ENCODE measurements at places on chromosomes 7 and 10. TPM values are rescaled to one million over a fixed set of nuclear protein-coding genes. Genes with fewer than 3 reads are reported as not detected.

The ODAD2 gene
- polyA plus RNA-seq, result 0.84 TPM

The TMEM213 gene
- polyA plus RNA-seq, result 0.13 TPM

The ERVW-1 gene
- polyA plus RNA-seq, result 1.8 TPM

The PNLIPRP1 gene
- not detected for polyA plus RNA-seq

The GIMAP7 gene
- 9.0 TPM for polyA plus RNA-seq

The CCDC7 gene
- polyA plus RNA-seq, result 4.4 TPM

The LIPM gene
- polyA plus RNA-seq, result not detected

The NOS3 gene
- polyA plus RNA-seq, result 9.2 TPM

The CCDC3 gene
- 22.1 TPM for polyA plus RNA-seq

The TRUB1 gene
- 20.0 TPM for polyA plus RNA-seq

- DNase-seq, result no peak
These were observed 81.9 kb downstream of the CCDC3 start for GRCh38 chr10:12919574-12919973.

DNA sequence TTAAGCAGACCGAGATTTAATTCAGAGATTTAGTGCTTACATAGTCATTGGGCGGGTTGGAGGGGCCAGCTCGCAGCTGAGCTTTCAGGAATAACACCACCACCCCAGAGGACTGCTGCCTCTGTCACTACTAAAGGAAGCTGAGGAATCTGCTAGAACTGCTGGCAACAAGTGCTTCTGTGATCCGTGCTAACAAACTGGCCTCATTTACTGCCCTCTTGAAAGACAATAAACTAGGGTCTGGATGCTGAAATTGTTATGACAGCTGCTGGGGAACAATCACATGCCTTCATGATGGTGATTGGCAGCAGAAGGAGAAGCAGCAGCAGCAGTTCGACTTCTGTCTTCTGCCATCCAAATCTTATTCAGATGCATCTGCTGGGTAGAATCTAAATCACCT, 285.5 kb upstream of the TAC1 start:
- no peak for DNase-seq

DNA sequence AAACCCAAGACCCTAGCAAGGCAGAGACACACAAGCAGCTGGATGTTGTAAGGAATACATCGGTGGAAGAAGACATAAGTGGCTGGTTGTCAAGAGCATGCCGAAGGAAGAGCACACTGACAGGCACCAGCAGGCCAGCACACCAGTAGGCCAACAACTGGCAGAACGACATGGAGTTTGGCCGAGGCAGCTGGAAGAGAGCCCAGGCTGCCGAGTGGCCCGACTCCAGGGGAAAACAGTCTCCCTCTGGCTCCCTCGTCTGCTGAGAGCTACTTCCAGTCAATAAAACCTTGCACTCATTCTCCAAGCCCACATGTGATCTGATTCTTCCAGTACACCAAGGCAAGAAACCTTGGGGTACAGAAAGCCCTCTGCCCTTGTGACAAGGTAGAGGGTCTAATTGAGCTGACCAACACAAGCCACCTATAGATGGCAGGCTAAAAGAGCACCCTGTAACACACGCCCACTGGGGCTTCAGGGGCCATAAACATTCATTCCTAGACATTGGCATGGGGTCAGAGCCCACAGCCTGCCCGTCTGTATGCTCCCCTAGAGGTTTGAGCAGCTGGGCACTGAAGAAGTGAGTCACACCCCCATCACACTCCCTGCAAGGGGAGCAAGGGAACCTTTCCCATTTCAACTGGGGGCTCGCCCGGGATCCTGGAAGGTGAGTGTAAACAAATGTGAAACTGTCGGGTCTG, 14.7 kb upstream of the TNS3 start:
- no peak for DNase-seq

DNA sequence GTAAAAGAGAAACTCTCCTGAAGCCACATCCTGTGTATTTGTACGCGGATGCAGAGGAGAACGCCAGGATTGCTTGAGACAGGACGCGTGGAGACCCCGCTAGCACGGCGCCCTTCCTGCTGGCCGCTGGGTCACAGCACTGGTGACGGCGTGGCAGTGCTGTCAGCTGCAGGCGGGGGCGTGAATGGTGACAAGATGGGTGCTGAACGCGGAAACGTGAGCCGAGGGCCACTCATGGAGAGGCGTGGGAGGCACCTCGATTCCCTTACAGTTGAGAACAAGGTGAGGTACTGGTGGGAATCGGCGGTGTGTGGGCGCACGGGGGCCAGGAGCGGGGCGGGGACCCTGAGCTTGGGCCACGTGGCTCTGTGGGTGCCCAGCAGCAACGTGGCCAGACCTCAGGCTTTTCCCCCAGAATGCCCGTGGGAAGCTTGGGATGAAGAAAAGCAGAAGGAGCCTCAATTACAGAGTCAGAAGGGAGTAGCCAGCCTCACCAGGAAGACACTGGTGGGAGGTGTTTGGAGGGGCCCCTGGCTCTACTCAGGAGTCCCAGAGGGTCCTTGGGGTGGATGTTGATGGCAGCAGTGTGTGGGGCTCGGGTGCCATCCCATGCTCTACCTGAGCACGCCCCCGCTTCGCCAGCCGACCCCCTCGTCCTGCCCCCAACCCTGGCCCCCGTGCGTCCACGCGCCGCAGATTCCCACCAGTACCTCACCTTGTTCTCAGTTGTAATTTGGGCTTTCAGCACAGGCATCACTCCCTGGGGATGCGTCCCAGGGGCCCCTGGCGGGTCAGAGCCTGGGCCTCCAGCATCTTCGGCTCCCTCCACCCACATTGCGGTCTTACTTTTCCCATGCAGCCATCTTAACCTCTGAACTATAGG, 208.4 kb upstream of the TCERG1L start:
- no peak for DNase-seq

GRCh38 chr7:55534262-55534915, 37.9 kb downstream of the VOPP1 start:
- peak; percentile 23 for DNase-seq

DNA sequence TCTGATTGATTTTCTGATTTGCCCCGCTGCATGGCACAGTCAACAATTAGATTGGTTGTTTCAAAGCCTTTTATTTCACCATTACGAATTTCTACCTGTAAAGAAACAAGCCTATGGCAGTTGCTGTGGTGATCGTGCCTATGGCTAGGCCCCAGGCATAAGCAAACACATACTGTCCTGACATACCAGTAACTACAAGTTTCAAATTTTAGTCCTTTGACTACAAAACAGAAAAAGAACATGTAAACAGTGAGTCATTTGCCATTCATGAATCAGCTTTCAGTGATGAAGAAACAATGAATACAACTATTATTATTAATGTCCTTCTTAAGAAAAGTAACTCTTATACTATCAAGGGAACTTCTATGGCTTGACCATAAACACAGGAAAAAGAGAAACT, 168.0 kb upstream of the LRRN3 start:
- no peak for DNase-seq

DNA sequence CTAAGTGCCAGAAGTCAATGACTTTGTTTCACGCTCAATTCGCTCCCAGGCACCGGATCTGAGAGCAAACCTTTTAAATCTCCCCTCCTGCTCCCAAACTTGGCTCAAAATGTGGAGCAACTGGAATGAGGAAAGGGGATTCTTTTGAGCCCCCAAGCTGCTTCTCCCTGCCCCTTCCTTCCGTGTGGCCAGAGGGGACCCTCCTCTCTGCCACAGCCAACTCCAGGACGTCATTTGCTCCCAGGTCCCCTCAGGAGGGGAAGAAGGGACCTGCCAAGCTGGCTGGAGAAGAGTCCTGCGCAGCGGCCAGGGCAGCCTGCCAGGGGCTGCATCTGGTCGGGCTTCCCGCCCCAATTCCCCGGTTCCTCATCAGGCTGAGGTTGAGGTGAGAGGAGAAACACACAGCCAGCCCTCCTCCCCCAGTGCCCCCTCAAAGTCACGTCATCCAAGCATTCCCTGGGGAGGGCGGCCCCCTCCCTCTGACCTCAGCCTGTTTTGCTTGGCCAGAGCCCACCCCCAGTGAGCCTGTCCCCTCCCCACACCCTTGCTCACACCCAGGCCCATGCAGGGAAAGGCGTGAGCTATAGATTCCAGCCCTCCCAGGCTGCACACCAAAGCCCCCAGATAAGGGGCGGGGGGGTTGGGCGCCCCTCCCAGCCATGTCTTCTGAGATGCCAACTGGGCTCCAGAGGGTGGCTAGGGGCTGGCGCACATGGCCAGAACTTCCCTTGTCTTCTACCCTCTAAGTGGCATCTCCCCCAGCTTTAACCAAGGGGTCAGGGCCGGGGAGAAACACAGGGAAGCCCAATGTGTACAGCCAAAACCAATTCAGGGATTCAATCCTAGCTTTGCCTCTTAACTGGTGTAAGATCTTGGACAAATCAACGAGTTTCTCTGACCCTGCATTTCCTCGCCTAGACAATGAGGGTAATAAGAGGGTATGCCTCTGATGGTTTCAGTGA, 35.0 kb downstream of the SH3PXD2A start:
- peak; percentile 87 for DNase-seq

- no peak for DNase-seq
These were observed 361.4 kb downstream of the KIF20B start for GRCh38 chr10:90062786-90063185.

DNA sequence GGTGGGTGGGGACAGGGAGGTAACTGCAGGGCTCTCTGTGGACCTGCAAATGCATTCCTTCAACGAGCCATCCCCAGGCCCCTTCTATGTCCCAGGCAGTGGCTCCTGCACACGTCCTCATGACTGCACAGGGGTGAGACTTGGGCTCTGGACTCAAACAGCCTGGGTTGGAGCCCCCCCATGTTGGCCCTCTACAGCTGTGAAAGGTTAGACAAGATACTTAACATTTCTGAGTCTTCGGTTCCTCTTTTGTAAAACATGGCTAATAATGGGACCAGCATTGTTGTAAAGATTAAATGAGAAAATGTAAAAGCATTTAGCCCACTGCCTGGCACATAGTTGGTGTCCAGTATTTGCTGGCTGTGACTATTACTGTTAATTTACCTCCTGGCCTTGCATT, 41.8 kb downstream of the CHST3 start:
- no peak for DNase-seq

DNA sequence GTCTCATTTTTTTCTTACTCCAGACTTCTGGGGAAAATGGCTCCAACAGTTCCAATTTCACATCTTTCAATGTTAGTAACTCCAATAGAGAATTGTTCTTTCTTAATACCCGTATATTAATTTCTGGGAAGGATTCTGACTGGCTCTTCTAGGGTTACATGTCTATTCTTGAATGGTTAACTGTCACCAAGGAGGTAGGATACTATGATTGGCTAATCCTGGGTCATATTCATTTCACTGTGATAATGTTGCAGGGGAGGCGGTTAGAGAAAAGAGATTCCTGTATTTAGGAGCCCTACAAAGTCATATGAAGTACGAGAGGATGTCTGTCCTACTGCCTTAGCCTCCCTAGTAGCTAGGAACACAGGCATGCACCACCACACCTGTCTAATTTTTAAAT, 16.1 kb upstream of the VCL start:
- DNase-seq, result no peak

GRCh38 chr10:3226960-3227744, 54.6 kb upstream of the PITRM1 start:
- DNase-seq, result peak; percentile 60

- DNase-seq, result no peak
These were observed 111.0 kb downstream of the LMBR1 start for GRCh38 chr7:156781972-156782371.

DNA sequence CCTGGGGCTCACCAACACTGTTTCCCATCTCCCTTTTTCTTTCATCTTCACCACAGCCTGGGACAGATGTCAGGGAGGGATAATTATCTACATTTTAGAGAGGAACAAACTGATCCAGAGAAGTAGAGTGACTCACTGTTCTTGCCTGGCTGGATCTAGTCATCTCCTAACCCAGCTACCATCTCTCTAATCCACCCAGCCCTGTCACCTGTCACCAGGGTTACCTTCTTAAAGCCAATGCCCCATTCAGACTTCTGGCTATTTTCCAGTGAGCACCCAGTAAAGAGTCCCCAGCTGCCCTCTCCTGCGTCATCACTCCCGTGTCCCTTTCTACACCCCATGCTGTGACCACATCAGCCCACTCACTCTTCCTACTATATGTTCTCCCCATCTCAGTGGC, 68.4 kb upstream of the DUSP5 start:
- DNase-seq, result no peak

- no peak for DNase-seq
These were observed 81.3 kb upstream of the LRRN3 start for GRCh38 chr7:111009526-111010040.

GRCh38 chr10:68471063-68471585, 649 bp downstream of the DNA2 start:
- DNase-seq, result no peak

- DNase-seq, result no peak
These were observed 15.7 kb upstream of the FOXL3 start for GRCh38 chr7:274266-274665.

- no peak for DNase-seq
These were observed 82.7 kb downstream of the IGF2BP3 start for GRCh38 chr7:23387583-23387982.

- peak; percentile 51 for DNase-seq
These were observed 145.1 kb downstream of the SEMA3D start for GRCh38 chr7:85041605-85042216.

GRCh38 chr7:30244340-30244739, 40.1 kb upstream of the ZNRF2 start:
- no peak for DNase-seq

GRCh38 chr10:95655571-95656290, 780 bp downstream of the ALDH18A1 start:
- DNase-seq, result peak; percentile 34

DNA sequence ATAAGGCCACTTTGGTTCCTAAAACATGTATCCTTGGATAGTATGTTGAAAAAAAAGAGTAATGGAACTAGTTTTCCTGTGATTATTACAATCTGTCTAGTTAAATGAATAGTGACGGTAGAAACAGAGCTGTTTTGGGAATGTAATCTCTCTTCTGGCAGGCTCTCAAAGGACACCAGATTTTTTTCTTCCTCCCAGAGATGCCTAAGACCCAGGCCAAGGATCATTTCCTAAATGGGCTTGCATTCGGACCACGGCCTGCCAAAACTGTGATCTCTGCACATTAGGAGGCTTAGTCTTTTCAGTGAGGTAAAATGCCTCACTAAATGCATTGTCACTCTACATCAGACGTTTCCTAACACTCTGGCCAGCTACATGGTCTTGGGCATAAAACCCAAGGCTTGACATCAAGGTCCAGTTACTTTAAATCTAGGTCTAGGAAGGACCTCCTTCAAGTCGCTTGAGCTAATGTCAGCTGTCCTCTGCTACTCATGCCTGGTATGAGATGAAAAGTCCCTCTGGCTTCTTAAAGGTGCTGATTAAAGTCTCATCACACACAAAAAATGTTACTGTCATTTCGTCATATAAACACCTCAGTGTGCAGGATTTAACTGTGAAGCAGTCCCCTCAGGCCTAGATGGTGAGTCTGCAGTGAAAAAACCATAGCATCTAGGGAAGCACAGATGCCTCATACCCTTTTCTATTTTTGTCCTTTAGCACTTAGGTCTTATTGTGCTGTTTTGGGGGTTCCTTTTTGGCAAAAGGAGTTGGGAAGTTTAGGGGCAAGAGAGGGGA, 47.7 kb downstream of the DLD start:
- no peak for DNase-seq

DNA sequence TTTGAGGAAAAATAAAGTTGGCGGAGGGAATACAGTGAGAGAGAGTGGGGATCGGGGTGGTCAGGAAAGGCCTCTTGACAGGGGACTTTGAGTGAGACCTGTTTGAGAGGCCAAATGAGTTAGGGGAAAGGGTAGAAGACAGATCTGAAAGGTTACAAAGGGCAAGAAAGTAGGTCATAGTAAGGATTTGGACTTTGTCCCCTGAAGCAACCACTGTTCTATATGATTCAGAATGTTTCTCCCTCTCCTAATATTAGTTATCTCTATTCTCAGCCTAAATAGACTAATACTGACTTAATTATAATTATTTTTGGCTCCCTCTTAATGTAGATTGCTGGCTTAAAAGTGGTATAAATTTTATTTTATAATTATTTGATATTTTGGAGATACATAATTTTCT, 88.0 kb downstream of the CTNNA3 start:
- no peak for DNase-seq

- DNase-seq, result no peak
These were observed 3.7 kb upstream of the ESYT2 start for GRCh38 chr7:158832994-158833393.
